ENCODE measurements at places on chromosomes 5 and 9.

DNA sequence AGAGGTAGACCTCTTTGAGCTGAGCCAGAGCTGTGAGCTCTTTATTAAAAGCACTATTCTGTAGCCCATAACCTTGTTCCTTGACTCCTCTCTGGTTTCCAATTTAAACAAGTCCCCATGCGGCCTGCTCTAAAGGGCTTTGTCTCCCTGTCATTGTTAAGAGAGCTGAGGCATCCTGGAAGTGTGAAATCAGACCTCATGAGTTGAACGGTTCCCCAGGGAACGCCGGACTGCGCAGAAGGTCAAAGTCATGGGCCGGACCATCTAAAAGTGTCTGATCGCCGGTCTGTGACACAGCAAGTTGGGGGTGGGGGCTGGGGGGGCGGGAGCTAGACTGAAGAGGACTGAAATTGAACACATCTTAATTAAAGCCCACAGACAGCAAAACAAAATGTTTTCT, 265.8 kb downstream of the SLF1 start:
- no peak for DNase-seq

DNA sequence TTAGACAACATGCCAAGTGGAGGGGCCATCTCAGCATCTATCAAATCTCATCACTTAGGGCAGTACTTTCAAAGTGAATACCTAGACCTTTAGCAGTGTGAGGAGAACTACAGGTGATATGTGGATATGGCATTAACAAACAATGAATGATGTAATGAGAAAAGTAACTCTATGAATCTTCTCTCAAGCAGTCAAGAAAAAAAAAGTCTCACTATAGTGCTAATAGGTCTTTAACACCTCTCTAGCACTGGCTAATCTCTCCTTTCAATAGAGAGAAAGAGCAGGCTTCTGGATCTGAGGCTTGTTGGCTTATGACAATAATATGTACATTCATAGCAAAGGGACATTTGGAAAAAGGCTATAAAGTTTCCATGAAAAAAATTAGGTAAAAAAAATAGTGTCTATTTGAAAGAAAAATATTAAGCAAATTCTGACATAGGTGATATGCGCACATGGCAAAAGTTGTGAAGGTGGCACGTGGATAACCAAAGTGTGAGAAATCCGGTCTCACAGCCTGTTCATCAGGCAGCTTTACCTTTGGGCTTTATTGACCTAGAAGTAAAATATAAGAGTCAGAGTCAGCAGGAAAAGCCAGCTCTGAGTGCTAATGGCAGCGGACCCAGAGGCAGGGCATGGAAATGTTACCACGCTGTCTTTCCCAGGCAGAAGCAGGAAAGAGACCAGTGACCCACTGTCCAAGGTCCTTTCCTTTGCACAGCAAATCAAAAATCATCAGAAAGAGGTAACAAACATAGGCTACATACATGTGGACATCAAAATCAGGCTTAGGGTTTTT, 203.4 kb downstream of the EFNA5 start:
- DNase-seq, result no peak

DNA sequence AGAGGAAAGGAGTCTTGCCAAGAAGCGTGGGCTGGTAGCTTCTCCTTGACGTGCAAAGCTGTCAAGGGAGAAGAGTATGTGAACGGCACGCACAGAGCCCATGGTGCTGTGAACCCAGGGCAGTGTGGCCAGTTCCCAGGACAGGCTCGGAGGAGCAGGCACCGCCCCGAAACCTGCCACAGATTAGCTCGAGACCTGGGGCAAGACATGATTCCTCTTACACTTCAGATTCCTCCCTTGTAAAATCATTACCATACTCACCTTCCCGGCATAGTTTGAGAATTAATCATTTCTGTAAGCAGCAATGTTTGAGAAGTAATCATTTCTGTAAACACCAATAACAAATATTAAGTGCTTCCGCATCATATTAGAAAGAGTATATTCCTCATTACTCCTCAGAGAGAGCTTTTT, 19.9 kb downstream of the GOLM1 start:
- no peak for DNase-seq

GRCh38 chr5:164345173-164345849, 839.9 kb downstream of the MAT2B start:
- no peak for DNase-seq

DNA sequence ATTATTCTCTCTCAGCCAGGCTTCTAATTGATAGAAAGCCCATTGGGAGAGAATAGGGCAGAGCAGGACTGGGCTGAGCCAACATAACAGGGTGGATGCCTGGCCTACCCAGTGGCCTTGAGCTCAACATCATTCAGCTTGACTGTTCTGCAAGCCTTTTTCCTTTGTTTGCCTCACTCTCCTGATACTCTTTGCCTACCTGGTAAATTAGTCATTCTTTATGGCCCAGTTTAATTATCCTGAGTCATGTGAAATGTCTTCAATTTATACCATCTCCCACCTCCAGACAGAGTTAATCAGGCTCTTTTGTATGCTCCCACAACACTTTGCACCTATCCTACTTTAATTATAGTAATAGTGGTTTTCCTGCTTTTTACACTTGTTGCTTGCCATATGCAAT, 13.6 kb downstream of the GLRA1 start:
- DNase-seq, result no peak

GRCh38 chr9:5569409-5569808, 59.1 kb downstream of the PDCD1LG2 start:
- no peak for DNase-seq

- DNase-seq, result no peak
Observed at GRCh38 chr9:84478996-84479395, 138.4 kb upstream of the SLC28A3 start.

DNA sequence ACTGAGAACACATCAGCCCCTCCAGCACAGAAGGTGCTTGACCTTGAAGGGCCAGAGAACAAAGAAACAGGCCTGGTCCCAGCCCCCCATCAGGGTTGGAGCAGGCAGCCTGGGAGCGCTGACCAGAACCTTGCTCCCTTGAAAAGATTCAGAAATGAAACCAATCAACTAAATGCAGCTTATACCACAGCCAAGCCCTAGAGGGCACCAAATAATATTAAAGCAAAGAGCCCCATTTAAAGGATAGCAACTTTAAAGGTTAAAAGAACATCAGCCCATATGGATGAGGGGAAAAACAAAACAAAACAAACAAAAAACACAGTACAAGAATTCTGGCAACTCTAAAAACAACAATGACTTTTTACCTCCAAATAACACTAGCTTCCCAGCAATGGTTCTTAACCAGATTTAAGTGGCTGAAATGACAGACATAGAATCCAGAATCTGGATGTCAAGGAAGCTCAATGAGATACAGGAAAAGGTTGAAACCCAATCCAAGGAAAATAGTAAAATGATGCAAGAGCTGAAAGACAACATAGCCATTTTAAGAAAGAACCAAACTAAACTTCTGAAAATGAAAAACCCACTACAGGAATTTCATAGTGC, 471.9 kb downstream of the MTRR start:
- DNase-seq, result no peak

- no peak for DNase-seq
Observed at GRCh38 chr9:81819859-81820546, 108.2 kb upstream of the SPATA31D4 start.

GRCh38 chr9:101566904-101567724, 27.7 kb downstream of the PPP3R2 start:
- no peak for DNase-seq

- DNase-seq, result no peak
Observed at GRCh38 chr9:70130266-70130665, 86.6 kb downstream of the MAMDC2 start.

GRCh38 chr9:71384343-71384742, 262.9 kb upstream of the TRPM3 start:
- no peak for DNase-seq

- peak; percentile 63 for DNase-seq
Observed at GRCh38 chr5:175696139-175696854, 38.4 kb downstream of the HRH2 start.

DNA sequence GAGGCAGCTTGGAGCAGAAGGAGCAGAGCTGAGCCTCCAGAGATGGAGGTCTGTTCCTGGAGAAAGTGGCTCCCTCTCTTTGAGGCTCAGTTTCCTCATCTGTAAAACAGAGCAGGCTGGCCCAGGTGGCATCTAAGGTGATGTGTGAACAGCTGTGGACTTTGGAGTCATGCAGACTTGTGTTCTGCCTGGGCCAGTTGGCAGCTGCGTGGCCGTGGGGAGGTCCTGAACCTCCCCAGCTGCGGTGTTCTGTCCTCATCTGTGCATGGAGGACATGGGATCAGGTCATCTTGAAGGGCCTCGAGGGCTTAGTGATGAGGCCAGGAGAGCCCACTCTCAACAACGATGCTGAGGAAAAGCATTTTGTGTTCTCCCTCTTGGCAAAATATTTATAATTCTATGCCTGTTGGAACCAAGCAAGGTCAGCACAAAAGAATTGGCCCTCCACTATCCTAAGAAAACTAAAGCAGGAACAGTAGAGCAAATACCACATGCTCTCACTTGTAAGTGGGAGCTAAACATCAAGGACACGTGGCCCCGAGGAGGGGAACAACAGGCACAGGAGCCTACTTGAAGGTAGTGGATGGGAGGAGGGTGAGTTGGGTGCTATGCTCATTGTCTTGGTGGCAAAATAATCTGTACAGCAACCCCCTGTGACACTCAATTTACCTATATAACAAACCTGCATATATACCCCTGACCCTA, 63.2 kb upstream of the COL15A1 start:
- DNase-seq, result no peak

GRCh38 chr5:8953016-8953415, 592.9 kb downstream of the SEMA5A start:
- no peak for DNase-seq

GRCh38 chr5:72476721-72477120, 30.5 kb downstream of the ZNF366 start:
- no peak for DNase-seq

DNA sequence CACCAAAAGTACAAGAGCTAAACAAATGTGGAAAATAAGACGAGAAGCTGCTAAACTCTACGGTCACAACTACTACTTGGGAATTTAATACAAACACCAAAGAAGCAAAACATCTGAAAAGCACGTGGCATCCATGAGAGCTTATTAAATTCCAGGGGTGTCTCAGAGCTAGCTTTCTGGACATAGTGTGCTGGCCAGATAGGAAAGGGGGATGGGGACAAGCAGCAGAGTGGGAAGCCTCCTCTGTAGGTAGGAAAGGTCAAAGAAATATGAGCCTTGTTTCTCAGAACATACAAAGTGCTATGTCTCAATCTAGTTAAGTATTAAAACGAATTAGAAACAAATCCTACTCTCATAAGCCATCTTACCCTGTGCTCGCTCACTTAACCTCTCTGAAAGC, 51.3 kb upstream of the GOLPH3 start:
- no peak for DNase-seq

- DNase-seq, result no peak
Observed at GRCh38 chr5:77367741-77368140, 124.4 kb downstream of the WDR41 start.

GRCh38 chr9:126857261-126857960, 3.0 kb upstream of the ZBTB34 start:
- DNase-seq, result no peak

GRCh38 chr5:172683645-172684471, 42.8 kb downstream of the NEURL1B start:
- peak; percentile 41 for DNase-seq

DNA sequence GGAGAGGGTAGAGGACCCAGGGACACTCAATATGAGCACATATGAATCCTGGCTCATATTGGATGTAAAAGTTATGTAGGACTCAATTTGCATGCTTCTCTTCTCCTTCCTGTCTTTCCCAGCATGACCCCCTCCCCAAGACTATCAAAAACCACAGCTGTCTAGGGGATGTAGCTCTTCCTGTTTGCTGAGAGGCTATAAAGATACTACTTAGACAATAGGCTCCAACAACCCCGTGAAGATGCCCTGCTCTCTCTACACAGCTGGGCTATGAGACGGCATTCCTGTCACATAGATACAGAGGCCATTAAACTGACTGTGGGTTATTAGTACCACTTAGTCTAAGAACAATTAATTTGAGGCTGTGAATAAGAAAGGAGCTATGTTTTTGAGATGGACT, 56.5 kb upstream of the PCSK1 start:
- DNase-seq, result no peak

- DNase-seq, result no peak
Observed at GRCh38 chr5:158979749-158980521, 119.8 kb downstream of the EBF1 start.

DNA sequence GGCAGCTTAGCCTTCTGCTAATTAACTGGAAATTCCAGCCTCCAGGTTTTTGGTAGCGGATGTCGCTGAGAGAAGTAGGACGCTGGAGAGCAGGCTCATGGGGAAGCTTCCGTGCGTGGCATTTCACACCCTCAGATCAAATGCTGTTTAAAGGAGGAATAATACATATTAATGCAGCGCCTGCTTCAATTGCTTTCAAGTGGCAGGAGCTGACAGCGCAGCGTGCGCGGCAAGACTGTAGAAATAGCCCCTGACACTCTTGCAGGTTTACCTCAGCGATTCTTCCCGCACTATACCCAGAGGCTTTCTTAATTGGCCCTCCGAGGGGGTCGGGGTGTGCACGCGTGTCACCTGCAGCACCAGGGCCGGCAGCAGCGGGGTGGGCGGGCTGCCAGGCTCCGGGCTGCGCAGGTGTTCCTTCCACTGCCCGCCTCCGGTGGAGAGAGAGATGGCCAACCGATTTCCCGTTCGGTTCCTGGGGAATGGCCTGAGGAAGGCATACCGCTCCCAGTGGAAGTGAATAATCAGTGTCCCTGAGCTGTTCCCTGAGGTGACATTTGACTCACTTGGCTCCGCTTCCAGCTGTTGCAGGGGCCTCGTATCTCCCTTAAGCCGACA, 427.9 kb downstream of the KCTD16 start:
- DNase-seq, result no peak

GRCh38 chr5:122788996-122789395, 14.1 kb downstream of the SNX2 start:
- DNase-seq, result no peak

GRCh38 chr9:76215066-76215465, 179.2 kb downstream of the RFK start:
- DNase-seq, result no peak

DNA sequence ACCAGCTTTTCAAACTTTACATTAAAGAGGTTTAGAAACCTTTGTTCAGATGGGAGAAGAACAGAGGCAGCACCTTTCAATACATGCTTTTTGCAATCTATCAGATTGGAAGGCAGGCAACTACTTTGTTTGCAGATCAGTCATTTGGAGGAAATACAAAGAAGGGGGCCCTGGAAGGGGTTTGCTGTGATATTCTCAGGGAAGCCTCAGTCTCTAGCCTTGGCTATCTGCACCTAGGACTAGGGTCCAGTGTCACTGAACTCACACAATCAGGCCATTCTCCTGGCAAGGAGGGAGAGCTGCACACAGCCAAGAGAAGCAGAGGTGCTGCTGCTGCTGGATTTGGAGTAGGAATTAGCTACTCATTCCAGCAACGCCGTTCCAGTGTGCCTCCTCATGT, 79.5 kb downstream of the CRB2 start:
- no peak for DNase-seq

- DNase-seq, result no peak
Observed at GRCh38 chr5:159887050-159887449, 29.2 kb upstream of the ADRA1B start.

DNA sequence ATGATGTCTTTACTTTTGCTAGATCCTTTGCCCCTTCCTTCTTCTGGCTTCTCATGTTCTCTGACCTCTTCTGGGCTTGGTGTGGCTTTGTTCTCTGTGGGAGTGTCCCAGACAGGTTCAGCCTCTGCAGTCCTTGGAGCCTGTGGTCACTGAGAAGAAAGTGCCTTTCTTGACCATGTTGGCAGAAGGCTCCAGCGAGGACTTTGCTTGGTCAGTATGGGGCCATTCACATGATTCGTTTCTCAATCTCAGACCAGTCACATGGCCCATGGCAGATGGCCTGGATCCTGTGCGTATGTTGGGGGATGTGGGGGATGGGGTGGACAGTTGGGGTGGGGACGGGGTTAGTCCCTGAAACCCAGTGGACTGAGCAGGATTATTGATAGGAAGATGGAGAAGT, 274.1 kb downstream of the ARHGAP26 start:
- no peak for DNase-seq

All from stimulated activated CD4-positive, alpha-beta T cell treated with anti-CD3 and anti-CD28 coated beads, Interleukin-1b, Interleukin-23, amount 100 ng/mL, for 1 hour (primary cell).